ENCODE measurements at places on chromosomes 16 and 17. TPM values are rescaled to one million over a fixed set of nuclear protein-coding genes. Genes with fewer than 3 reads are reported as not detected.

Gene SNX20
- not detected for total RNA-seq

Gene SLC47A1
- total RNA-seq: 3.4 TPM

Gene UNK
- total RNA-seq: 9.3 TPM

Gene SERPINF2
- not detected for total RNA-seq

Gene ADAD2
- total RNA-seq: 0.18 TPM

Gene NATD1
- 1.5 TPM for total RNA-seq
